ENCODE measurements at places on chromosomes 1 and 21.
A peak's percentile ranks its signal among the peaks of the same experiment; 100 is the strongest.

DNA sequence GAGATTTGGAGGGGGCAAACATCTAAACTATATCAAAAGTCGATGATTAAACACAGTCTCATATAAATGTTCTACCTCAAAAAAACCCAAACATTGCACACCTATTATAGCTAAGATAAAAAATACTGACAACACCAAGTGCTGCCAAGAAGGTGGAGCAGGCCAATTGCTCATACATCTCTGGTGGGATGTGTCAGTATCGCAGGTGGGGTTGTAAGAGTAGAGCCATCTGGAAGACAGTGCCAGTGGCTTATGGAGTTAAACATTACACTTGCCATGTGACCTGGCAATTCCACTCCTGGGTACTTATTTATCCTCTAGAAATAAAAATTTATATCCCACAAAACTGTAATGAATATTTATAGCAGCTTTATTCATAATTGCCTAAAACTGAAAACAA is 213.4 kb downstream of the DISC1 start:
- no peak for DNase-seq

- DNase-seq = no peak
These were observed 66.3 kb upstream of the PPP2R5A start for GRCh38 chr1:212218911-212219310.

DNA sequence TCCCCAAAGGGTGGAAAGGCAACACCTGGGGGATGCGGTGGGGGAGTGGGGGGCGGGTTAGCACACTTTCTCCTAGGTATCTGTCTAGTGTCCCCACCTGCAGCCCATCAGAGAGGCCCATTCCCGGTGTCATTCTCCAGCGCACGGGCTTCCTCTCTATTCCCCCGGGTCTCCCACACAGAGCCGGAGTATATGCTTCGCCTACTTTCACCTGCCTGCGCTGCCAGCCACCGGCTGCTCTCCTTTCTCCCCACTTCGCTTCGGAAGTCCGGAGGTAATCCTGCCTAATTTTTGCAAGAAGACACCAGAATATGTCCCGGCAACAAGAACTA is 852 bp downstream of the RGS7 start:
- DNase-seq = no peak

- no peak for DNase-seq
These were observed 34.0 kb downstream of the ADAM30 start for GRCh38 chr1:119862276-119862675.

DNA sequence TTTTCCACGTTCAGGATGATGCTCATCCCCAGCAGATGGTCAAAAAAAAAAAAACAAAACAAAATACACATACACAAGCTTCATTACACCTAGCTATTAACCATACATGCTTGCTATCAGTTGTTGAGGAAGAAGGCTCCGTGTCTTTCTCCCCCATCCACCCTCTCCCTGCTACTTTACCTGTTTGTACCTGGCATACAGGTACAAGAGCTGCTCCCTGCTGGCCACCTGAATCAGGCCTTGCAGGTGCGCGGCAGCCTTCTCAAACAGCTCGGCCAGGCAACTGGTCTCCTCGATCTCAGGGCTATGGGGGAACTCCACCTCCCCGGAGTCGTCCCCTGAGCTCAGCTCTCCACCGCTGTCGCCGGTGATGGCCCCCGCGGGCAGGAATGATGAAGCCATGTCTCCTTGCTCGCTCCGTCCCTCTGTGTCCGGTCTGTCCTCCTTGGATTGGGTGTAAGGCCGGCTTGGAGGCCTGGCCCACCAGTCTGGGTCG is 464 bp downstream of the ACBD6 start:
- DNase-seq = no peak

DNA sequence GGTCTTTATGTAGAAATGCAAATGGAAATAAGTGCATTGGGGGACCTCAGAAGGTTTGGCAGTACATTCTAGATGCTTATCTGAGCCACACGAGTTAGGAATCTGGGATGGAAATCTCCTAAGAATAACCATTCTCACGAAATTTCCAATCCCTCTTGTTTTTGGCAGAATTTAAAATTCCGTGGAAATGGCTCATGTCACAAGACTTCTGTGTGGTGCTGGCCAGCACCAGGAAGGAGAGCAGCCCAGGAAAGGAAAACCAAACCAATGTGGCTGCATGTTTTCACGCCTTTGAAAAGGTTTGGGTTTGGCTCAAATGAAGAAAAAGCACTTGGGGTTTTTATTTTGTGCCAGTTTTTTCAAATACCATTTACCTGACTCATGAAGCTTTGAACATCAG is 80.1 kb upstream of the KCNK2 start:
- peak; percentile 31 for DNase-seq

- DNase-seq = no peak
These were observed 1.0 kb downstream of the FAM78B start for GRCh38 chr1:166165661-166166328.

GRCh38 chr1:243407284-243408018 is 151.6 kb downstream of the SDCCAG8 start:
- DNase-seq = no peak

DNA sequence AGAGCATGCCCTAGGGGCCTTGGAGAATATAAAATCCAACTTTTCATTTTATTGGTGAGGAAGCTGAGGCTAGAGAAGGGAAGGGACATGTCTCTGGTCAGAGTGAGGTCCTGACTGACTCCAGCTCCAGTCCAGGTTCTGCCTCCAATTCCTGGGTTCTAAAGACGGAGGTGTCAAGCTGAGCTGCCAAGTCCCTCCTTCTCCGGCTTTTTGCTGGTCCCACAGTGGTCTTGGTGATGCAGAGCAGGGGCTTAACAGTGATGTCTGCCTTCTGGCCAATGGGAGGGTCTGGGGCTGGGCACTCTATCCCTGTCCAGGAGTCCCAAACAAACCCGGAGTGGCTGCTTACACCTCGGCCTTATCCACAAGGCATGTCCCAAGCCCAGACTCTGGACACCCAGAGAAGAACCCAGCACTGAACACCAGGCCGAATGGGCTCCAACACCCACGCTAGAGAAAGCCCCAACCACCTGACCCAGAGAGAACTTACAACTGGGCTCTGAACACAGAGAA is 104.8 kb downstream of the EBNA1BP2 start:
- no peak for DNase-seq

DNA sequence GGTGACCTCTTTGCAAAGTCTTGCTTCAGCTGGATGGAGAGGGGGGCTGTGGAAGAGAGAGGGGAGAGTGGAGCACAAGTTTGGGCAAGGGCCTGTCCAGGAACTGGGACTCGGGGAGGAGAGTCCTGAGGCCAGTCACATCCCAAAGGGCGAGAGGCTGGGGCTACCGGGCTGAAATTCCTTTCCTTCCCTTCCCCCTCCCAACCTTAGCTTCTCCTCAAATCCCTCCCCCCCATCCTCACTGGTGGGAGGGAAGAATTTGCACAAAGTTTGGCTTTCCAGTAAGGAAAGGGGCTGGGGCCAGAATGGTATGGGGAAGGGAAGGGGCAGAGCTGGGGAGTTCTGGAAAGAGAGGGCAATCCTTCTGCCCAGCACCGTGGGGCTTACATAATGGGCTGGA is 854 bp downstream of the CNTN2 start:
- DNase-seq = no peak

- no peak for DNase-seq
These were observed 58.4 kb upstream of the MYOCOS start for GRCh38 chr1:171563675-171564074.

DNA sequence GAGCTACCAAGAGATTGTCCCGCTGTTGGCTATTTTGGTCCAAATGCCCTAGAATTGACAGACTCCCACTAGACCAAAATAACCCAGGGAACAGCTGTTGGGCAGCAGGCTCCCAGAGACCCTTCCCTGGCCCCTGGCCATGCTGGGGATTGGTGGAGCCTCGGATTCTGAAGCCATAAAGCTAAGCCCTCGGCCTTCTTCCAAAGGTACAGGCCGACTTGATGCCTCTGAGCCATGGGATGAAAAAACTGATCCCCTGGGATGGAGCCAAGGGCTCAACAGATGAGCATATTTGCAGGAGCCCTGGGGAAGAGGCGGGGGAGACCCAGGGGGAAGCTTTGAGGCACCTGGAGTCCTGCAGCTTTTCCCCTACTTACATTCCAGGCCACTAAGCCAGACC is 1.0 kb upstream of the LRRC38 start:
- no peak for DNase-seq

DNA sequence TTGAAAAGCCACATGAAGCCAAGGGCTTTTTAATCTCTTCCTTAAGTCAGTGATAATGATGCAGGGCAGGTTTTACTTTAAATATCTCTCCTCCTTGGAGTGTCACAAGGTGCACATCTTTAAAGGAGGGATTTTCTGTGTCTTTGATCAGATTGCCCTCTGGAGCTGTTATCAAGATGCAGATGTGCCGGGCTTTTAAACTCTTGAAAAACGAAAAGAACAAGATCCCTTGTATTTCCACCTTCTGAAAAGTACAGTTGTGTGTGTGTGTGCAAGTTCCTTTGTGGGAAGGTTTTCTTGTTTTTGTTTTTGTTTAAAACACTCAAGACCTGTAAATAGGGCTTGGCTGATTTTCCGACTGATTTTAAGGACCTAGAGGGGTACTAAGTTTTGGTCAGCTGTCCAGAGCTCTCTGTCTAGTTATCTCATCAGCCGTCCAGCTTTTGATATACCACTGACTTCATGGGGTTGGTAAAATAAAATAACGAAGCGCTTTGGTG is 1.6 kb downstream of the MARK1 start:
- no peak for DNase-seq

DNA sequence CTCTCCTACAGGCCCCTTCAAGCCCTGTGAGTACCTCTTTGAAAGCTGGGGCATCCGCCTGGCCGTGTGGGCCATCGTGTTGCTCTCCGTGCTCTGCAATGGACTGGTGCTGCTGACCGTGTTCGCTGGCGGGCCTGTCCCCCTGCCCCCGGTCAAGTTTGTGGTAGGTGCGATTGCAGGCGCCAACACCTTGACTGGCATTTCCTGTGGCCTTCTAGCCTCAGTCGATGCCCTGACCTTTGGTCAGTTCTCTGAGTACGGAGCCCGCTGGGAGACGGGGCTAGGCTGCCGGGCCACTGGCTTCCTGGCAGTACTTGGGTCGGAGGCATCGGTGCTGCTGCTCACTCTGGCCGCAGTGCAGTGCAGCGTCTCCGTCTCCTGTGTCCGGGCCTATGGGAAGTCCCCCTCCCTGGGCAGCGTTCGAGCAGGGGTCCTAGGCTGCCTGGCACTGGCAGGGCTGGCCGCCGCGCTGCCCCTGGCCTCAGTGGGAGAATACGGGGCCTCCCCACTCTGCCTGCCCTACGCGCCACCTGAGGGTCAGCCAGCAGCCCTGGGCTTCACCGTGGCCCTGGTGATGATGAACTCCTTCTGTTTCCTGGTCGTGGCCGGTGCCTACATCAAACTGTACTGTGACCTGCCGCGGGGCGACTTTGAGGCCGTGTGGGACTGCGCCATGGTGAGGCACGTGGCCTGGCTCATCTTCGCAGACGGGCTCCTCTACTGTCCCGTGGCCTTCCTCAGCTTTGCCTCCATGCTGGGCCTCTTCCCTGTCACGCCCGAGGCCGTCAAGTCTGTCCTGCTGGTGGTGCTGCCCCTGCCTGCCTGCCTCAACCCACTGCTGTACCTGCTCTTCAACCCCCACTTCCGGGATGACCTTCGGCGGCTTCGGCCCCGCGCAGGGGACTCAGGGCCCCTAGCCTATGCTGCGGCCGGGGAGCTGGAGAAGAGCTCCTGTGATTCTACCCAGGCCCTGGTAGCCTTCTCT is 23.5 kb downstream of the UBE2T start:
- DNase-seq = no peak

DNA sequence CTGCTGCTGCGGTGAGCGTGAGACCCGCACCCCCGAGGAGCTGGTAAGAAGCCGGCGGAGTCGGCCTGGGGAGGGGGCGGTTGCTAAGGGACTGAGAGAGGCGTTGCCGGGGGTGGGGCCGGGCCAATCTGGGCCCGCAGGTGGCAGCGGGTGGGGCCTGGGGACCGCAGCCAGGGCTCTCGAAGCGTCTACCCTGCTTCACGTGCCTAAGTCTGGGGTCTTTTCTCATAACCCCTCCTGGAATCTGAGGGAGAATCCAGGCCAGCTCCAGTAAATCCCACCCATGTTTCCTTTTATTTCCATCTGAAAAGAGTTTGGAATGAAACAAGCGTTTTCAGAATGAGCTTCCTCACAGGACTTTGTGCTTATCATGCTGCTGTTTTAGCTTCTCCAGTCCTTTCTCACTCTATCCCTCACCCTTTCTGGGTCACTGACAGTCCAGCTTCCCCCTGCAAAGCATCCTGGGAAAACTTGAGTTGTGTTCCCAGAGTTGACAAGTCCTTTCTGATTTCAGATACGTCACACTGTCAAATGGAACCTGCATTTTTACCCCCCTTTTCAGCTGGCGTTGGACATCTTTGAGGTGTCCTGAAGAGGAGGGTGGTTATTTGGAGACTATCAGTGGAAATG is 431 bp downstream of the CLCN6 start:
- no peak for DNase-seq

- DNase-seq = no peak
These were observed 1.8 kb upstream of the FCRL3 start for GRCh38 chr1:157702308-157702825.

DNA sequence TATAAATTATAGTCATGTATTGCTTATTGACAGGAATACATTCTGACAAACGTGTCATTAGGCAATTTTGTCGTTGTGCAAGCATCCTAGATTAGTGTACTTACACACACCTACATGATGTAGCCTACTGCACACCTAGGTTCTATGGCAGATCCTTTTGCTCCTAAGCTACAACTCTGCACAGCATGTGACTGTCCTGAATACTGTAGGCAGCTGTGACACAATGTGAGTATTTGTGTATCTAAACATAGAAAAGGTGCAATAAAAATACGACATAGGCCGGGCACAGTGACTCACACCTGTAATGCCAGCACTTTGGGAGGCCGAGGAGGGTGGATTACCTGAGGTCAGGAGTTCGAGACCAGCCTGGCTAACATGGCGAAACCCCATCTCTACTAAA is 36.5 kb downstream of the TNFRSF8 start:
- no peak for DNase-seq

DNA sequence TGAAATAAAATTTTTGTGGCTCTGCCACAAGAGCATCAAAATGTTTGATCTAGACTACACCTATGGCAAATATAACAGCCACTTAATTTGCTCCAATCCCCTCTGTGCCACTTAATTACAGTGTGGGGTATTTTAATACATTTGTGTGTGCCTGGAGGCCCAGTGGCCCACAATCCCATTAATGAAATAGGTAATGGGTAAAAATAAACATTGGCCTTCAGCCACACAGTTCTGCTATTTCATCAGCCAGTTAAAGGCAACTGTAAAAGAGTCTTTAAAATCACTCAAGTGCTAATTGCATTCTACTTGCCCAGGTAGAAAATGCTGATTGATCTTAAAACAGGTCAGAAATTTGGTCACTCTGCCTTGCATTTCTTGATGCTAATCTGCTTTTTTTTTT is 151.6 kb upstream of the UBE2U start:
- no peak for DNase-seq

- no peak for DNase-seq
These were observed 243.2 kb upstream of the RAB4A start for GRCh38 chr1:229027622-229028182.

GRCh38 chr1:43272576-43273571 is 3.1 kb downstream of the TMEM125 start:
- no peak for DNase-seq

GRCh38 chr1:54721719-54722118 is 6.1 kb downstream of the TTC4 start:
- DNase-seq = no peak
